ENCODE measurements at places on chromosomes 6 and 20. TPM values are rescaled to one million over a fixed set of nuclear protein-coding genes. Genes with fewer than 3 reads are reported as not detected.

TRIM10 gene
- total RNA-seq = not detected

APOM gene
- total RNA-seq = not detected

DNA sequence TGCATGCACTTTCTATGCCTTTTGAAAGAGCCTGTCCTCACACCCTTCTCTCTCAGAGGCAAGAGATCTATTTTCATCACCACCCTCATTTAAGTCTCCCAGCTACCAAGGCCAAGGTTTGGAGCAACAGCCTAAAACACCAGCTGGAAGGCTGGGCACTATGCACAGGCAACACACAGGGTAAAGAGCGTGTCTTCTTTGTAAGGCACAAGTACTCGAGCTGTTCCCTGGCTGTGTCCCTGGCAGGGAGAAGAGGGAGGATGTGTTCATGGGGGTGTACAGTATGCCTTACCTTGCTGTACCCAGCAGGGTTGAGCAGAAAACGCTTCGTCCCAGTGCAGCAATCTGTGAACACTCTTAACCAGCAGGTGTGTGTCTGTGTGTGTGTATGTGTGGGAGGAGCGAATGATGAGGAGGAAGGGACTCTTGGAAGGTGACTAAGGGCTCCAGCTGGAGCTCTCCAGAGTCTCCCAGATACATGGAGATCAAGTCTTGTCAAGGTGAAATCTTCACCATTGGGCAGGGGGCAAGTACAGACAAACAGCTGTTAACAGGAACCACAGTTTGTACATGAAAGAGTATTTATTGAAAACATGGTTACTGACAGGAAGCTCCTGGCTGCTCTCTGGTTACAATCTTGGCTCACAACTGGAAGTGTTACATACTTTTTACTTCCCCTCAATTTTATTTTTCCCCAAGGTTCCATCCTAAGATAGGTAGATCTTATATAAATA, 40.8 kb downstream of the ELMO2 start:
- no peak for DNase-seq

GRCh38 chr6:150745896-150746295, 119.6 kb upstream of the MTHFD1L start:
- no peak for DNase-seq

GRCh38 chr20:24531631-24532419, 62.4 kb downstream of the SYNDIG1 start:
- DNase-seq = no peak

- no peak for DNase-seq
Measured at GRCh38 chr6:15402406-15403045, 156.7 kb downstream of the JARID2 start.

DNA sequence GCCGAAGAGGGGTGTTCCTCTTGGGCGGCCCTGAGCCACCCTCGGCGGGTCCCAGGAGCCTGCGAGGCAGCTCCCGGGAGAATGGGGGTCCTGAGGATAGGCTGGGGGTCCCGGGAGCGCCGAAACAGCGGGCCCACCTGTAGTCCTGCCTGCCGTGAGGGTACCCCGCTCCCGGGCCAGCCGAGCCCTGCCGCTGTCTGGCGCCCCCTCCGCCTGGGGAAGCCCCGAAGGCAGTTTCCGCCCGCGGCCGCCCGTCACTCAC, 280 bp downstream of the SPATA2 start:
- DNase-seq = no peak

RFX6 gene
- total RNA-seq = not detected

THBD gene
- total RNA-seq = 6.7 TPM

- no peak for DNase-seq
Measured at GRCh38 chr20:63626424-63627128, at the start of gene GMEB2. Gene GMEB2 (minus strand): TSS chr20:63627101. CDS start chr20:63619397, 7,704 bp downstream.

FLRT3 gene
- total RNA-seq = 0.54 TPM

RIPPLY2 gene
- not detected for total RNA-seq

CENPW gene
- 13.7 TPM for total RNA-seq

DNA sequence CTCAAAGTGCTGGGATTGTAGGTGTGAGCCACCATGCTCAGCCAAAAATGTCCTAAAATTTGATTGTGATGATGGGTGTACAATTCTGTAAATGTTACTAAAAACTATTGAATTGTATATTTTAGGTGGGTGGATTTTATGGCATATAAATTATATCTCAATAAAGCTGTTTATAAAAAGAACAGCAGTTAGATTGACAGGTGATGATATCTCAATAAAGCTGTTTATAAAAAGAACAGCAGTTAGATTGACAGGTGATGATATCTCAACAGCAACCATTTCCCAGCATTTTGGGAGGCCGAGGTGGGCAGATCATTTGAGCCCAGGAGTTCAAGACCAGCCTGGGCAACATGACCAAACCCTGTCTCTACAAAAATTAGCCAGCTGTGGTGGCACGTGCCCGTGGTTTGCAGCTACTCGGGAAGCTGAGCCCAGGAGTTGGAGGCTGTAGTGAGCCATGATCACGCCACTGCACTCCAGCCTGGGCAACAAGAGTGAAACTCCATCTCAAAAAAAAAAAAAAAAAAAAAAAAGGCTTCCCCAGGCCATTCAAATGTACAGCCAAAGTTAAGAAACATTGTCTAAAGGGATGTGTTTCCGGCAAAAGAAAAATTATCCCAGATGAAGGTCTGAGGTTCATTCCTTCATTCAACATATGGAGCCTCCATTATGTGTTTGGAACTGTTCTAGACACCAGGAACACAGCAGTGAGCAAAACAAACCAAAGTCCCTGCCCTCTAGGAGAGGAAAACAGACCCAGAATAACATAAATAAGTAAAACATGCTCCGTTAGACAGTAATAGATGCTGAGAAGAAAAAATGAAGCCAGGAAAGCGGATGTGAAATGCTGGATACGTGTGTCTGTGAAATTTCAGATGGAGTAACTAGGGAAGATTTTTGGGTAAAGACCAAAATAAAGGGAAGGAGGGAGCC, 1.6 kb upstream of the RBCK1 start:
- no peak for DNase-seq

GRCh38 chr6:68730291-68731054, 95.4 kb downstream of the ADGRB3 start:
- no peak for DNase-seq

OTOR gene
- not detected for total RNA-seq

CLVS2 gene
- not detected for total RNA-seq

DNA sequence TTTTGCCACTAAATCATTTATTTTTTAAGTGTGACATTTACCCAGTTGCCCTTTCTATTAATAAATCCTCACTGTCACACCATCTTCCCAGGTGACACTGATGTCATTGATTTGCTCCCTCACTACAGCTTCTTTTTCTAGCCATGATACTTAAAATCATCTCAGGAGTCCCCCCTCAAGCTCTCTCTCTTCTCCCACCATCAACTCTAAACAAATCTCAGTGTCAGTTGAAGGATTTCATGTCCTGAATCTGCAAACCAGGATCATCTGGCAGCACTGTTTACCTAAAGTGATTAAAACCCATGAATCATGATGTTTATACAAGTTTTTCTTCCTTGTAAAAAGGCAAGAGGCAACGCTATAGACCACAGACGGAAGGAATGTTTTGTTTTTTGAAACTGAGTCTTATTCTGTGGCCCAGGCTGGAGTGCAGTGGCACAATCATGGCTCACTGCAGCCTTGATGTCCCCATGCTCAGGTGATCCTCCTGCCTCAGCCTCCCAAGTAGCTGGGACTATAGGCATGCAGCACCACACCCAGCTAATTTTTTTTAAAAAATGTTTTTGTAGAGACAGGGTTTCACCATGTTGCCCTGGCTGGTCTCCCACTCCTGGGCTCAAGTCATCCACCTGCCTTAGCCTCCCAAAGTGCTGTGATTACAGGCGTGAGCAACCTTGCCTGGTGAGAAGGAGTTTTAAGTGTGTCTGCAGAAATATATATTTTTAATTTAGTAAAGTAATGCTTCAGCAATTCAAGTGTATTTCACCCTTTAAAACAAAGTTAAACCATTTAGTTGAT, 30.1 kb upstream of the SH3BGRL2 start:
- DNase-seq = peak; percentile 11

DNA sequence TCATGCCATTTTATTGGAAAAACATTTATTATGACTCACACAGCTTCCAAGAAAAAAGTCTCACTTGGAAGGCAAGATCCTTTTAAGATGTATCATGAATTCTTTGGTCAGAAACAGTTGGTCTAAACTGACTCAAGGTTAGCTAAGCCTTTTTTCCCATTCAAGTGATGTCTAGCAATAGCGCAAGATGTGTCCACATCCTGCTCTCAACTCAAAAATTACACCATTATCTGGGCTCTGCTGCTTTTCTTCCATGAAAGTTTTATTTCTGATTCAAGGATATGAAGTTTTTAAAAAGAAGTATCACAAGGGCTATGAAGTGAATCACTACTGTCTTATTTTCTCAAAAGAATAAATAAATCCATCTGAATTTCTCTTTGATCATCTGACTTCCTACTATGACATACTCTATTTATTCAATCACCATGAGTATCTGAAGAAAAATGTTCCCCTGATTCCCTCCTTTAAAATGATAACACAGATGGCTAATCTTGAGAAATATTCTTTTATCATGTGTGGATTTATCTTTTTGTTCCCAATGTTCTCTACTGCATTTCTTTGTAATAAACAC, 139.2 kb downstream of the AHI1 start:
- peak; percentile 92 for DNase-seq

TUBB gene
- 120 TPM for total RNA-seq

PRICKLE4 gene
- total RNA-seq = 0.45 TPM

- no peak for DNase-seq
Measured at GRCh38 chr6:446418-447366, 55.1 kb downstream of the IRF4 start.

GRCh38 chr20:49169547-49169946, 18.6 kb downstream of the STAU1 start:
- DNase-seq = no peak

GRCh38 chr6:28543651-28544610, 18.2 kb downstream of the GPX5 start:
- DNase-seq = peak; percentile 4

DNA sequence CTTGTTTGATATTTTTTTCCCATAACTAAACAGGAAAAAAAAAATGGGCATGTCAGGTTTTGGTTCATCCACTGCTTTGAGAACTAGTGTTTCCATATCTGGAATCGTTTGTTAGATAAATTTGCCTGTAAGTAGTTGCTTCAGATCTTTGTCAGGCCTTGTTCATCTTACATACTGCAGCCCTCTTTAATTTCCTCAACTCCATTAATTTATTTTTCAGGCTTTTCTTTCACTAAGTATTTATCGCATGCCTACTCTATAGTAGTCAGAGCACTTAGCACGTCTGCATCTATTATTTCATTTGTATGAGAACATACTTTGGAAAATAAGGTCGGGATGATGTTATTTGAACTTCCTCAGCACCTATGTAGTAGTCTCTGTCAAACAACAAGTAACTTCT, 80.9 kb downstream of the CAP2 start:
- no peak for DNase-seq

SRMS gene
- not detected for total RNA-seq

GRCh38 chr6:167904791-167905190, 78.1 kb downstream of the AFDN start:
- no peak for DNase-seq

DNA sequence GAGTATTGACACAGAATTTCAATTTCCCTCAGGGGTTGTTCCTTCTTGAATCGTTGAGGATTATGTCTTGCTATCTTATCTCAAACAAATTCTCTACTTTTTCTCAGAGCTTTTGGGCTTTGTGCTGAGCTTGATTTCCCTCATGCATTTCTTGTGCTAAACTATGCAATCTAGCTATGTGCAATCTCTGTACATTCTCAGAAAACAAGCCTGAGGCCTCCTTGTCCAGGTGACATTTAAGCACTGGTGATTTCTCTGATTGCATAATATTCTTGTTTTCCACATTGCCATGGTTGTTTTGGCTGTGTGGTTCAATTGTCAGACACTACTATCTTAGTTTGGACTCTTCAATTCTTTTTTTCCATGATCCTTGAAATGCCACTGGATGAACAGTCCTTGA, 81.2 kb upstream of the MAN1A1 start:
- DNase-seq = no peak

DNA sequence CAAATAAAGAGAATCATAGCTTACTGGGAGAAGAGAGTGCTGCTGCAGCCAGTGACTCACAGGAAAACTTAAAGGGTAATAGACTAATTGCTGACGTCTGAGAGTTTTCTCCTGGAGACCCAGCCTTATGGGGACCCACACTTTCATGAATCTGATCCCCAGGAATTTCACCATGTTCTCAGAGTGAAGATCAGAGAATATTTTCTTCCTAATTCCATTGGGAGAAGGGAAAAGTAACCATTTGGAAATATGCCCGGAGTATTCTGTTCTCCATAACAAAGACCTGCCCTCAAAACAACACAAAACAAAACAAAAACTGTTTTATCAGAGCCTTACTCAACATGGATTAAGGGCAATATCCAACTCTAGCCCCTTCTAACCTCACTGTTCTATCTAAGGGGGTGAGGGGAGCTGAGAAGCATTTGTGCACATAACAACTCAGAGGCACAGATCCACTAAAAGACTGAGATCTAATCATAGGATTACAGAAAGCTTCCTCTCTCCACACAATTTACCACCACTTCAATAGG, 168.2 kb upstream of the SSTR4 start:
- DNase-seq = peak; percentile 4

SLC26A8 gene
- total RNA-seq = not detected

KHDC1L gene
- total RNA-seq = not detected

DNA sequence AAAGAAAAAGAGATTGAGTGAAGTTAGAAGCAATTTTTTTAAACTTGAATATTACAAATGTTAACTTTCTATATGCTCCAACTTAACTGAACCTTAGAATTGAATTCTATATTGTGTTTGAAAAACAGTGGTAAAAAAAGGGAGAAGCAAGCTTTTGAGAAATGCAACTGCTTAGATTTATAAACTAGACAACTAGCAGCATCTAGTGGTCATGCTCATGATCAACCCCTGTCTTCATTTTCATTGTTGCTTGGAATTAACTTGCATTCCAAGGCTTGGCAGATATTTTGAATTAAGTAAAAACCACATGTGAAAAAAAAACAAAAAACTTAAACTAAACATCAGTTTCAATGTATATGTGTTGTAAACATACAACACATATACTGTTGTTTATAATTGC, 113.1 kb downstream of the C6orf58 start:
- peak; percentile 55 for DNase-seq

DNA sequence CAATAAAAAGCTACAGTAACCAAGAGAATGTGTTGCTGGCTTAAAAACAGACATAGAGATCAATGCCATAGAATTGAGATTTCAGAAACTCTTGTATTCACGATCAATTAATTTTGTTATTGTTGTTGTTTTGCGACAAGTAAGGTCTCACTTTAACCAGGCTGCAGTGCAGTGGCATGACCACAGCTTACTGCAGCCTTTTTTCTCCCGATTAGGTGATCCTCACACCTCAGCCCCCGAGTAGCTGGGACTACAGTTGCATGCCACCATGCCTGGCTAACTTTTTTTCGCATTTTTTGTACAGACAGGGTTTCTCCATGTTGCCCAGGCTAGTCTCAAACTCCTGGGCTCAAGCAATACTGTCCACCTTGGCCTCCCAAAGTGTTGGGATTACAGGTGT, 42.2 kb downstream of the RANBP9 start:
- no peak for DNase-seq

DNA sequence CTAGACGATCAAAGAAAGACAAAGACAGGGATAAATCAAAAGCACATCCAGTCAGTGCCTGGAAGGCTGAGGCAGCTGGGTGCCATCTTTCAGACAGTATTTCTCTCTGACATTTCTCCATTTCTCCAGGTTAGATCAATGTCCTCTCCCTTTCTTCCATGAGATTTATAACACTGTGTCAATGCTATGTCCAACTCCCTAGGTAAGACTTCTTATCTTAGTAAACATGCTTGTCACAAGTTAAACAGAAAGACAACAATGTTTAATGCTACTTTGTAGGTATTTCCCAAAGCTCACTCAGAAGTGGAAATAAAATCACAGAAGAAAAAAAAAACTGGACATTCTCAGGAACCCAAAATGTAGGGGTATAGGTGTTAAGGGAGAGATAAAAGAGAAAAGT, 113.9 kb downstream of the GPR63 start:
- no peak for DNase-seq
